AG10803 (cell line): ENCODE measurements at places on chromosomes 2 and 18.

GRCh38 chr2:67599561-67599960, 202.4 kb downstream of the ETAA1 start:
- no peak for DNase-seq

DNA sequence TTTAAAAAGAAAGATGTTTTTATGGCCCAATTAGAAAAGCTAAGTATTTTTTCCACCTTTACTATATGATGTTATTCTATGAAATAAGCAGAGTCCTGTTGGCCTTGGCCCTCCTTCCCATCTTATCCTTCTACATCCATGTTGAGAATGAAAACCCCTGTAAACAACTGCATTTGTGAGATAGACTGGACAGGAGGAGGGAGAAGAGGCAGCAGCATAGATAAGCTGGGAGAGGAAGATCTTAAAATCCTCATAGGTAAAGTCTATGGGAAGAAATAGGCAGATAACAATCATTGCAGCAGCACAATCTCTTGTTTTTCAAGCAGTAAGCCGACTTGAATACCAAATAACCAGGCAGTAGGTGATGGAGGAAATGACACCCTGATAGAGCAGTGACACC, 207.6 kb upstream of the PARD3B start:
- no peak for DNase-seq

- DNase-seq, result no peak
These were observed 104.6 kb downstream of the UNC80 start for GRCh38 chr2:209876211-209876610.

DNA sequence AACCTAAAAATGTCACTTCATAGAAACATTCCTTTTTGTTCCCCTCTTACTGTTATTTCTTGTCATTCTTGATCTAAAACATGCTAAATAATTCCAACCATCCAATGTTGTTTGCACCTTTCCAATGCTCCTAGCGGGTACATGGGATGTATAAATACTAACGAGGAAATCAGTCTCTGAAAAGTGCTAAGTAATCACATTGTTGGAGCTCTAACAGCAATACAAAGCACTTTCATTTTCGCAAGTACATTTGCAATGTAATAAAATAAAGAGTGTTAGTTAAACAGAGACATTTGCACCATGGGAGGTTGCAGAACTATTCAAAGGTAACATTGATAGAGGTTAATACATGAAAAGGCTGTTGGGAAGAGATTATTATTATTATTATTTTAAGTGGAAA, 286.2 kb upstream of the ACVR2A start:
- DNase-seq, result no peak

DNA sequence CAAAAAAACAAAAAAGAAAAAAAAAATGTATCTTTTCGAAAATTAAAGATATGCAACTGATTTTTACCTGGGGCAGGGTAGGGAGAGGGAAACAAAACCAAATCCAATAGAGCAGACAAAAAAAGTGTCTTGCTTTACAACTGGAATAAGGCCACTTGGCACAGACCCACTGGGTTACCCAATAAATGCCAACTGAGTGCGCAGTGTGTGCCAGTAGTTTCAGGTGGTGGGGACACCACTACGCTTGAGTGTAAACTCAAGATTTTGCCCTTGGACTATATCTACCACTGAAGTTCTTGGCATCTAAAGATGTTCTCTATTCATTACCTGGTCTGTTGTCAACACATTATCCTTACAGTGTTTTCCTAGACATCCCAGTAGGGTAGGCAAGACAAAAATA, 16.3 kb downstream of the VPS4B start:
- DNase-seq, result no peak

- no peak for DNase-seq
These were observed 9.5 kb downstream of the ANO7 start for GRCh38 chr2:241197947-241198346.

- DNase-seq, result no peak
These were observed 4.9 kb downstream of the DLGAP1 start for GRCh38 chr18:4450065-4450658.

- DNase-seq, result peak; percentile 11
These were observed 275.1 kb downstream of the AGPS start for GRCh38 chr2:177667626-177668025.

DNA sequence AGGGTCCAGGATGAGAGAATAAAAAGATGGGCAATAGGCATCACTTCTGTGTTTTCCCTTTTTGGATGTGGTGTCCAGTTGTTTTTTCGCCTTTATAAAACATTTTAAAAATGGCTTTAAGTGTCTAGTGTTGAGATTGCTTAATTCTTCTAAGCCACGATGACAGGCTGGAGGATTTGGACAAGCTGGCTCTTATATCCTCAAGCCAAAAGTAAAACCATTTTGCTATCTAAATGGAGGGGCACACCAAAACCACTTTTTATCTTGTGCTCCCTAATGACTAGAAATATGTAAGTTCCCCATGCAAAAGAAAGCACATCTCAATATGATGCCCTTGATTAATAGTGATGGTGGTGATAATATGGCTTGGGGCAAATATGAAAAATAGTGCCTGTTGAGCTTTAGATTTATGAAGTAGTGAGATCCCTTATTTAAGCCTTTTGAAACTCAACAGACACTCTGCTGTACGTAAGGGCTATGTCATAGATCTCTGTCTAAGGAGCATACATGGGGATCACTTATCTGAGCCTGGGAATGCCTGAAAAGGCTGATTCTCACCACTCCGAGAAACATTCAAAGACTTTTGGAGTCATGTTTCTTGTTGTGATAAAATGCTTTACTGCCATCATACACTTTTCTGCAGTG, 185.5 kb downstream of the KCNS3 start:
- DNase-seq, result peak; percentile 37

GRCh38 chr2:121191191-121192170, 93.5 kb downstream of the TFCP2L1 start:
- DNase-seq, result no peak

GRCh38 chr2:100581277-100581612, 18.5 kb downstream of the PDCL3 start:
- DNase-seq, result no peak

- peak; percentile 17 for DNase-seq
These were observed 43.7 kb downstream of the RPIA start for GRCh38 chr2:88735133-88735532.

- peak; percentile 58 for DNase-seq
These were observed 44.2 kb downstream of the CEP192 start for GRCh38 chr18:13035249-13035914.

DNA sequence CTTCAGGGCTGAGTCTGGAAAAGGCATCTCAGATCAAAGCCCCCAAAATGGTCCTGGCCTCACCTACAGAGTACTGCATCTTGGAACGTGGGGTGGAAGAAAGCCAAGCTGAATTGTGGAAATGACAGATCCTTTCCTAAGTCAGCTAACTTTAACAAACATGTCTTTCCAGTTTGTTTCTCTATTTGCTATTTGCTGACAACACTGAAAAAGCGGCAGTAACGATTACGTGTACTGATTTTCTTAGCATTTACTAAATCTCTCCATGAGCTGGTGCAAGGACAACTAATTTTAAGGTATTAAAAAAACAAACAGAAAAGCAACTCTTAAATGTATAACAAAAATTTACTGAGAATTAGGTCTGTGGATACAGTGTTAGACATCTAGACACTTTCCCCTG, 1.1 kb downstream of the HIBCH start:
- DNase-seq, result no peak

DNA sequence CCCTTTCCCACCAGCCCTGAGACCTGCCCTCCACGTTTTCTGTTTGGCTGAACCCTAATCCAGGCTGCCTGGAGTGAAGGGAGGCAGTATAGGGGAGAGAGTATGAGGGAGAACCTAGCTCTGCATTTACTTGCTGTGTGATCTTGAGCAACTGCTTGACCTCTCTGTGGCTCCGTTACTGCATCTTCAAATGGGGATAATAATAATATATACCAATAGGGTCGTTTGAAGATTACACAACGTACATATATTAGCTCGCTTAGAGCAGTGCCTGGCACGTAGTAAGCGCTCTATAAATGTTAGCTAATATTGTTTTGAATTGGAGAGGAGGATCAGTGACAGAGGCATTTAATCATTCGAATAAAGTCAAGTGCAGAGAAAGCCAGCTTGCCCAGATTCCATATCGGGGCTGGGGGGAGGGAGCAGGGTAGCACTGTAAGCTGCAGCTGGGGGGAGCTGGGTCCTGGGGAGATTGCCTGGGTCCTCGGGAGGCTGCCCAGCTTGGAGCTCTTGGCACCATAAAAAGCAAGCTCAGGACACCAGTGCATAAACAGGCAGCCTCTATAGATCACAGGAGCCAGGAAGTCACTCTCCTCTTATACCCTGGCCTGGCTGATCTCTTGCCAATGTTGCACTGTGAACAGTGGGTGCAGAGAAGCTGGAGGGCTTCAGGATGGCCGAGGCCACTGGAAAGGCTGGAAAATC, 19.1 kb downstream of the KCNK3 start:
- DNase-seq, result no peak

DNA sequence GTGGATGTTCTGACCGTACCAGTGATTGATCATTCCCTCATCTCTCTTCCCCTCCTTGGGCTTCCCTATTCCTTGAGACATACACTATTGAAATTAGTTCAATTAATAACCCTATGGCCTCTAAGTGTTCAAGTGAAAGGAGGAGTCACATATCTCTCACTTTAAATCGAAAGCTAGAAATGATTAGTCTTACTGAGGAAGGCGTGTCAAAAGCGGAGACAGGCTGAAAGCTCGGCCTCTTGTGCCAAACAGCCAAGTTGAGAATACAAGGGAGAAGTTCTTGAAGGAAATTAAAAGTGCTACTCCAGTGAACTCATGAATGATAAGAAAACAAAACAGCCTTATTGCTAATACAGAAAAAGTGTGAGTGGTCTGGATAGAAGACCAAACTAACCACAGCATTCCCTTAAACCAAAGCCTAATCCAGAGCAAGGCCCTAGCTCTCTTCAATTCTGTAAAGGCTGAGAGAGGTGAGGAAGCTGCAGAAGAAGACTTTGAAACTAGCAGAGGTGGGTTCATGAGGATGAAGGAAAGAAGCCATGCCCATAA, 144.4 kb upstream of the LYPD6 start:
- DNase-seq, result no peak

DNA sequence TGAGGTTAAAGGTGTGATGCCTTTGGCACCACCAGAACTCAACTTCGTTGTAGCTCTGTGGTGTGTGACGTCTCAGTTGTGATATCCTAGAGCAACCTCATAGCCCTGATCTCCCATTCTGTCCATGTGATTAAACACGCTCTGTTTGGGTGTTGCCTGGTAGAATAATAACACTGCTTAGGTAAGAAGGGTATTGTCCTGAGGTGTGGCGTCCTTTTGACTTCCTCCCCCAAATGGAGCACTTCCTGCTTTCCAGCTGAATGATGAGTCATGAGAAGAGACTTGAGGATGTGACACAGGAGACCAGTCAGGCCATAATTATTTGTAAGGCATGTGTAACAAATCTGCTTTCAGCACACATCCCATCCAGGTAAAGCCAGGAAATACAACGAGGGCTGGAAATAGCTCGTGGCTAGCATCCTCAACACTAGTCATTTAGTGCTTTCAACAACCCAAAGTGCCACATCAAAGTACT, 100.7 kb downstream of the RAPGEF4 start:
- peak; percentile 53 for DNase-seq

GRCh38 chr2:111986116-111986900, 68.8 kb upstream of the TMEM87B start:
- no peak for DNase-seq

DNA sequence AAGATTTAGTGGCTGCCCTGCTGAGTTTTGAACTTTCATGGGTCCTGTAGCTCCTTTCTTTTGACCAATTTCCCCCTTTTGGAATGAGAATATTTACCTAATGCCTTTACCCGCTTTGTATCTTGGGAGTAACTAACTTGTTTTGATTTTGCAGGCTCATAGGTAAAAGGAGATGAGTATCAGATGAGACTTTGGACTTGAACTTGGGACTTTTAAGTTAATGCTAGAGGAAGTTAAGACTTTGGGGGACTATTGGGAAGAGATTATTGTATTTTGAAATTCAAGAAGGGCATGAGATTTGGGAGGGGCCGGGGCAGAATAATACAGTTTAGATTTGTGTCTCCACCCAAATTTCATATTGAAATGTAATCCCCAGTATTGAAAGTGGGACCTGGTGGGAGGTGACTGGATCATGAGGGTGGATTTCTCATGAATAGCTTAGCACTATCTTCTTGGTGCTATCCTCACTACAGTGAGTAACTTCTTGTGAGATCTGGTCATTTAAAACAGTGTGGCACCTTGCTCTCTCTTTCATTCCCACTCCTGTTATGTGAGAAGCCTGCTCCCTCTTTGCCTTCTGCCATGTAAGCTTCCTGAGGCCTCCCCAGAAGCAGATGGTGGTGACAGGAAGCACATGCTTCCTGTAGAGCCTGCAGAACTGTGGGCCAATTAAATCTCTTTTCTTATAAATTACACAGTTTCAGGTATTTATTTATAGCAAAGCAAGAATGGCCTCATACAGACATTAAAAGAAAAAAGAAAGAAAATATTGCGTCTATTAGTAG, 6.1 kb downstream of the ADI1 start:
- no peak for DNase-seq

DNA sequence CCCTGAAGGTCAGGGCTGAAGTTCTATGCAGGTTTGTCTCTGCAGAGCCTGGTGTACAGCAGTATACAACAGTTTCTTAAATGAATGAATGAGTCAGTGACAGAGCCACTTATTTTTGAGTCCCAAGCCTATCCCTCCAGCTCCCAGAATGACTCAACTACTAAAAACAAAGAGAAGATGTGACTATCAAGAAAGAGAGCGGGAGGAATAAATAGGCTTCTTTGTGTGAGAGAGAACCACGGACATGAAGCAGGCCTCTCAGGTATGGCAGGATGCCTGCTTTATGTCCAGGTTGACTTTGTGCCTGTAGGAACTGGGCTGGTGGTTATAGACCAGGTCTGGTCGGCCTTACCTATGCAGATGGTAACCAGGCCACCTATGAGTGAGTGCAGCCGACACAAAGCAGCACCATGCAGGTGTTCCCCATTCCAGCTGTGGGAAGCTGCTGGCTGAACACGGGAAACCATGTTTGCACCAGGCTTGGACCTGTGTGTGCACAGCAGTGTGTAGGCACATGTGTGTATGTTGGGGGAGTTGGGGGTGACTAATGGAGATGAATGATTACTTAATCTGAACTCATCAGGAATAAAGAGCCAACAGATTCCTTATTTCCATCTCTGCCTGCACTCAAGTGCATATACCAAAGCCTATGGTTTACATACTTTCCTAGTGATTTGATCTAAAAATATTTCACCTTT, 171.0 kb downstream of the OSR1 start:
- DNase-seq, result peak; percentile 11

DNA sequence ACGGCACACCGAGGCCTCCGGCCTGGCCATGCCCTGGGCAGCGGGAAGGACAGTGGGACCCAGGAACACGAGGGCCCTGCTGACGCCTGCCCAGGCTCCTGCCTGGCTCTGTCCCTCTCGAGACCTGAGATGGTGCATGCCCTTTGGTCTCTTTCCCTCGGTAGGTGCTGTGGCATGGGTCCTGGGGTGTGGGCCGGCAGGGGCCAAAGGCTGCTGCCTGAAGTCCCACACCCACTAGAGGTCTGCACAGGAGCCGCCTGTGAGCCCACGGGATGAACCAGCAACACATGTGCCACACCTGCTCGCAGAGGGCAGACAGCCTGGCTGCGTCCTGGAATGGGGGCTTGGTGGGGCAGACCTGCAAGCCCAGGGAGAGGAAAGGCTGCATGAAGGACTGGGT, 73.3 kb downstream of the NDUFA10 start:
- no peak for DNase-seq
